ENCODE measurements at places on chromosomes 4 and X. TPM values are rescaled to one million over a fixed set of nuclear protein-coding genes. Genes with fewer than 3 reads are reported as not detected.

Gene SOX3
- total RNA-seq = not detected

Gene FANCB
- total RNA-seq = 2.6 TPM

Gene CT45A6
- not detected for total RNA-seq

Gene ARMCX1
- total RNA-seq = 23.8 TPM

Gene SERTM2
- total RNA-seq = not detected

Gene FHL1
- total RNA-seq = 49.2 TPM

Gene MND1
- 0.98 TPM for total RNA-seq

Gene ADH6
- total RNA-seq = not detected
